ENCODE measurements at places on chromosomes 2 and 18.
A peak's percentile ranks its signal among the peaks of the same experiment; 100 is the strongest.

GRCh38 chr2:117760916-117761315, 53.6 kb upstream of the DDX18 start:
- no peak for DNase-seq

GRCh38 chr18:76923485-76924085, 101.2 kb downstream of the ZNF236 start:
- no peak for DNase-seq

GRCh38 chr2:156445296-156446220, 9.4 kb downstream of the GPD2 start:
- DNase-seq = no peak

GRCh38 chr2:25920336-25920735, 42.0 kb upstream of the ASXL2 start:
- DNase-seq = no peak

DNA sequence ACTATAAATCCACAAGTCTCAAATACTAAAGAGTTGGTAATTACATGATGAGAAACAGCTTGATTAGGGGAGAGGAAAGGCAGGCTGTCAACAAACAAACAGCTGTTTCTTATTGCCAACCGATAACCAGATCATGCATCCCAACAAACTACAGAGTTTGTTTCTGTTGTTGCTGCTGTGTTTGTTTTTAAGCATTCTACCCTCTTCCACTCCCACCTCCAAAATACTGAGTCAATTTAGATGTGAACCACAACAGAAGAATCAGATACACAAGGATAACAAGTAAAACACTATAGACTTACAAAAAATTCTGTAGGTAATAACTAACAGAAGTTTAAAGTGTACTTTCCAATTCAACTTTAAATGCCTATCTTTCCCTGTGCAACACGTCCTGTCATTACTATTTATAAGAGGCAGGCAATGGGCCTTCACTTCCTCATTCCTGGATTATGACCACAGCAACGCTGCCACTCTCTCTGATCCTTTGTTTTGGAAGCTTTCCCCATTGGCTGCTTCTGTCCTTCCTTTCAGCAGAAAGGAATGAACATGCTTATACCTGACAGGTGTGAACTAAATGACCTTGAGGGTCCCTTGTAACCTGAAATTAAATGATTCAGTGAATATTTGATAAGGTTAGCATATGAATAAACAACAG, 152.0 kb downstream of the SRBD1 start:
- no peak for DNase-seq

GRCh38 chr2:196544906-196545433, 94.5 kb upstream of the CCDC150 start:
- no peak for DNase-seq

GRCh38 chr18:23067236-23067635, 68.0 kb upstream of the CABLES1 start:
- no peak for DNase-seq

- DNase-seq = no peak
Measured at GRCh38 chr2:199916980-199917379, 5.9 kb downstream of the C2orf69 start.

DNA sequence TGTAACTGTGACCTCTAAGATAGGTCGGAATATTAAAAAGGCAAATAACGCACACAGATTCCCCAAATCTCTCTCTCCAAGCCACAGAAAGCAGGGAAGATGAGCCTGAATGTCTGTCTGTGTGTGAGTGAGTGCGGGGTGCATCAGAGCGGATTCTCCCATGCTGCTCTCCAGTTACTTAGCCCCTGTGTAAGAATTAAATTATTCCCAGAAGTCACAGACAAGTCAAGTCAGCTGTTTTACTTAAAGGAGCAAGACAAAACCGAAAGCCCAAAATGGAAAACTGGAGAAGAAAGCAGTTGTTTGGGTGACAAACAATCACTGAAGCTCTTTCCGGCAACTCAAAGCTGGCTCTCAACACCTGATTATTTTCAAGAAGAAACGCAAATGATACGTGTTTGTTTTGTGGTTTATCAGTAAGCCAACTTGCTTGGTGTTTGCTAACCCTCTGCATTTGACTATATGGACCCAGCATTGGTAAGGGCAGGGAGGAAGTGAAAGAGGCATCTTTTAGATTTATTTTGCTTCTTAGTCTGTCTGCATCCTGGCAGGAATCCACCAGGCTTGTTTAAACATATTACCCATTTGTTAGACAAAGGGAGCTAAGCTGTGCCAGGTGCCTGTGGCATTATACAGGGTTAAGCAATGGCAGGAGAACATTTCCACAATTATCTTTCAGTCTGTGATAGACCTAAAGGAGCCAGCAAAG, 121.5 kb upstream of the CREB1 start:
- DNase-seq = no peak

- no peak for DNase-seq
Measured at GRCh38 chr2:84924173-84925106, 19.0 kb downstream of the TMSB10 start.

- no peak for DNase-seq
Measured at GRCh38 chr2:241496003-241496707, 12.2 kb downstream of the STK25 start.

DNA sequence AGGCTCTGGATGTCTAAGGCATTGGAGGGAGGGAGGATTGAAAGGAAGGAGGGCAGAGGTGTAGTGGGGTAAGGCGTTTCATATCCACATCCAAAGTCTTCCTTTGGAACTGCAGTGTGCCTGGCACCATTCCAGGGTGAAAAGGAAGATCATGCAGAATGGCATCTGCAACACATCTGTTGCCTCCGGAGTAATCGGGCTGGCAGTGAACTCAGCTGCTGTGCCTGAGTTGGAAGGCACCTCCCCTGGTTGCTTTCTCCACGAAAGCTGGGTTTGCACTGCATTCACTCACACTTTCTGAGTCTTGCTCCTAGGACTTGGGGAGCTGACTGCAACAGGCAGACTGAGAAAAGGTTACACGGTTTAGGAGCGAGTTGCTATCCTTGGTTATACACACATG, 30.3 kb upstream of the SEC11C start:
- no peak for DNase-seq

- no peak for DNase-seq
Measured at GRCh38 chr2:70886541-70886987, 49.1 kb upstream of the ATP6V1B1 start.

DNA sequence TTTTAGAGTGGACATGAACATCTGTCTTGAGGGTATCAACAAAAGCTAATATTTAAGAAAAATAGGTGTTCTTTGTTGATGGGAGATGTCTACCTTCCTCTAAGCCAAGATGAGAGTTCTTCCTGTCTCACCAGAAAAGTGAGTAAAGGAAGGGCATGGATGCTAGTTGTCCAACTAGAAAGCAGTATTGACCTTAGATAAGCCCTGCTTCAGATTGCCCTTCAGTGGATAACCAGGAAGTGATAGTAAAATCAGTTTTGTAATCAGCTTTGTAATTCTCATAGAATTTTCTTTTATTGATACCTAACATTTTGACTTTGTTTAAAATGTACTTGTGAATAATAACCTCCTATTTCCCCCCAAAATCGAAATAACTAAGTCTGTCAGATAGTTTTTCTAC, 134.7 kb downstream of the ZNF407 start:
- DNase-seq = no peak

DNA sequence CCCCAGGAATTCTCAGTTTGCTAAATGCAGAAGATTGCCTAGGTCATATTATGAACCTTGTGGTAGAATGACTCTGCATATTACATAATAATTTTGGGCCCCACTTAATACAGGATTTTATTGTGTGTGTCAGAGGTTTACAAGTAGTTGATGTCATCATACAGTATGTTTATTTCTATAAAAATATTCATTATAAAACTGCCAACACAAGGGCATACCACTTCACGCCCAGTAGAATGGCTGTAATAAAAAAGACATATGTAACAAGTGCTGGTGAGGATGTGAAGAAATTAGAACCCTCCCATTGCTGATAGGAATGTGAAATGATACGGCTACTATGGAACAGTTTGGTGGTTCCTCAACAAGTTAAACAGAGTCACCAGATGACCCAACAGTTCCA, 61.4 kb upstream of the TWSG1 start:
- DNase-seq = no peak

DNA sequence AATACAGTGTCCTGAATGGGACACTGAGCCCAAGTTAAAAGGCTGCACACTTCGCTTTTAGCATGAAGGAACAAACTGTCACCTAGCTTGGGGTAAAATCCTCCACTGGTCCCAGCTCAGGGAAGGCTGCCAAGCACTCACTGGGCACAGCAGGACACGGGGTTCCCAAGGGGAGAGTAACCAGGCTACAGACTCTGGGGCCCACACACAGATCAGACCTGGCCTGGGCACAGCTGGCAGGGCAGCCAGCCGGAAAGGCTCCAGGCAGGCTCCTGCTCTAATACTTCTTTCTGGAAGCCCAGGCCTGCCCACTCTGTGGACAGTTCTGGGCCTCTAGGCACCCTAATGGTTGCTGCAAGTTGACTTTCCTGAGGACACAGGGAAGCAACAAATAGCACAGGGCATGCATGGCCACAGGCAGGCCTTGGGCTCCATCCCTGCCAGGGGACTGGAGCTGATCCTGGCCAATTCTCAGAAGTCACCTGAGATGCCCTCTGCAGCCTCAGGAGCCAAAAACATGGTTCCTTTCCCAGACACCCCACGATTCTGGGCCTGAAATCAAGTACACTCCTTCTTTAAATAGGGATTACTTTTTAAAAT, 18.7 kb upstream of the SULT1C3 start:
- DNase-seq = no peak

- no peak for DNase-seq
Measured at GRCh38 chr2:36670881-36671595, 25.5 kb upstream of the VIT start.

DNA sequence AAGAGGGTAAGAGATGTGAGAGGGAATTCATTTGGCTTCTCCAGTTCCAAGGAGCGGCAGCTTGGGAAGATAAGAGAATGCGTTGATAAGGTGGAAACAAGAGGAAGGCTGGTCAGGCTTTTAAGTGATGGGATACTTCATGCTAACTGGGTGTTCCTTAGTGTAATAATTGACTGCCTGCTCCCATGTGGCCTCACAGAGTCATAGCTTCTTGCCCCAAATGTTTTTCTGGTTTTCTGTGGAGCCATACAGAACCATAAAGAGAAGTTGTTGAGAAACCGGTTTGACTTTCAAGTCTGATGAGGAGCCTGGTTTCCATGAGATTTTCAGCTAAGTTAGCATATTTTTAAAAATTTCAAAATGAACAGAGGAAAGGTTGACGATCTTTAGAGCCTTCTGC, 97.5 kb upstream of the ZFP36L2 start:
- DNase-seq = no peak

- DNase-seq = no peak
Measured at GRCh38 chr2:120912101-120912985, 176.7 kb downstream of the GLI2 start.

DNA sequence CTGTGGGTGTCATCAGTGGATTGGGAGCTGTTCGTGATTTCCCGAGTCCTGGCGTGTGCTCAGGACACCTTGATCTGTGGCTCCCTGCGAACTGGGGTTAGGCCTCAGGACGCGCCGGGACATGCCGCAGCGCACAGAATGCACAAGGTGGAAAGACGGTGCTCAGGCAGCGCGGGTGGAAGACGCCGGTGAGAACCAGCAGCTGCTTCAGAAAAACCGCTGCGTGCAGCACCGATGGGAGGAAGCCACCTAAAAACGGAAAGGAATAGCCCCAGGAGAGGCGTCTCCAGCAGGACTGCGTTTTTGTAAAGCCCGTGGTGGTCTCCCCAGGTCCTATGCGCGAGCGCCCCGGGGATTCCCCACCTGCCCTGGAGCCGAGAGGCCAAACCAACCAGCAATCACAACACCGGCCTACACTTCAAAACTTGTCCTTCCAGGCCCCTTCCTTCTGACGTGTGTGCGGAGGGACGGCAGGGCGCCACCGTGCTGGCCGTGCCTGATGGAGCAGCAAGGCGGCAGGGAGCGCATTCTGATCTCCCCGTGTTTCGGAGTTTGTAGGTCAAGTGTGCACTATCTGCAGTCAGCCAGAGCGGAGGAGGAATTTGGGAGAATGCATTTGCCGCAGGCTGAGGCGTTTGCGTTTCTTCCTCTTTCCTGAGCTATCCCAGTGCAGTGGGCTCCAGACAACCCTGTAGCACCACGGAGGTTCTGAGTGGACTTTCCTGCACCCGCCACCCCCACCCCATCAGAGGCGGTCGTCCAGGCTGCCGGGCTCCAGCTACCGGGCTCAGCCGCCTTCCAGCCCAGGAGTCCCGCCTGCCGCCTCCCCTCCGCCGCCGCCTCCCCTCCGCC, 32.2 kb downstream of the RTP5 start:
- no peak for DNase-seq

GRCh38 chr18:61245276-61245675, 88.0 kb upstream of the CDH20 start:
- DNase-seq = no peak

- no peak for DNase-seq
Measured at GRCh38 chr2:45192991-45193390, 183.7 kb upstream of the SIX2 start.

DNA sequence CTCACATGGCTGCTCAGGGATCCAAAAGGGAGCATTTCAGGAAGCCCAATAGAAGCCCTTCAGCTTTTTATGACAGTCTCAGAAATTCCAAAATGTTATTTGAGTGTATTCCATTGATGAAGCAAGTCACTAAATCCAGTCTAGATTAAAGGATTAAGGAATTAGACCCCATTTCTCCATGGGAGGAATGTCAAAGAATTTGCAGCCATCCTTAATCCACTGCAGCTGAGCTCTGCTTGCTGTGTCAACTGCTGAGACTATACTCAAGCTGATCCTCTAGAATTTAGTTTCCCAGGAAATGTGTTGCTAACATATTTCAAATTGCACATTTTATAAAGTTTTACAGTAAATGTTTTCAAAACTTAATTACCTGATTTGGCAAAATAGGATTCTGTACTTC, 28.4 kb upstream of the C2orf69 start:
- no peak for DNase-seq

- no peak for DNase-seq
Measured at GRCh38 chr2:78832481-78832880, 193.0 kb upstream of the REG3G start.

- DNase-seq = no peak
Measured at GRCh38 chr2:74461187-74462053, 3.2 kb downstream of the WBP1 start.

- DNase-seq = peak; percentile 28
Measured at GRCh38 chr2:9800975-9801726, 42.1 kb upstream of the TAF1B start.

GRCh38 chr2:111712940-111713515, 171.0 kb downstream of the ANAPC1 start:
- DNase-seq = no peak

- no peak for DNase-seq
Measured at GRCh38 chr18:74446631-74447403, 10.3 kb downstream of the DIPK1C start.

All from stimulated activated CD8-positive, alpha-beta memory T cell treated with anti-CD3 and anti-CD28 coated beads, Interleukin-15, amount 100 ng/mL, for 4 hours (primary cell).